ENCODE measurements at places on chromosomes 7 and 10.

- no peak for DNase-seq
Measured at GRCh38 chr10:10794046-10794445, 223.6 kb upstream of the CELF2 start.

DNA sequence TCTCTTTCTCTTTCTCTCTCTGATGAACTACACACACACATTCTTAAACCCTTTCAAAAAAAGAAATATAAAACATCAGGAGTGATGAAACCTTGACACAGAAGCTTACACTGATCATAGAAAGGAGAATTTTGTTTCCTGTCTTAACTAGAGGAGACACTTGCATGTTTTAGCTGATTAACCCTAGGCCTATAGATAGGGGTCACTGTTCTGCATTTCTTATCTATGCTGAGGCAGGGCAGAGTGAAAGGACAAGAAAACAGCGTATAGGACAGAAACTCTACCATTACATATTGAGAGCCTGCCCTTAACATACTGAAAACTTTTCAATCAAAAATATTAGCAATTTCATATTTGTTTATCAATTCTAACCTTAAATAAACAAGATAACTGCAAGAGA is 680.6 kb upstream of the MBL2 start:
- no peak for DNase-seq

DNA sequence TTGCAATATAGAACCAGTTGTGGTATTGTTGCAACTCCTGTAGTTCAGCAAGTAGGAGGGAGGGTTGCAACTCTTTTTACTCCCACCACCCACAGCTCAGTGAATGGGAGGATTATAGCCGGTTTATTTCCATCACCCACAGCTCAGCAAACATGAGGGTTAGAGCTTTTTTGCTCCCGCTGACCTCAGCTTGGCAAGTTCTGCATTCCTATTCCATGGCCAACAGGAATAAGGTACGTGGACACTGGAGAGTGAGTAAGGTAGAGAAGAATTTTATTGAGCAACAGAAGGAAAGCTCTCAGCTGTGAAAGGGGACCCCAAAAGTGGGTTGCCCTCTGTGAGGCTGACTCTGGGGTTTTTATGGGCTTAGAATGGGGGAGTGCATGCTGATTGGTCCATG is 167.1 kb upstream of the SMIM30 start:
- no peak for DNase-seq

GRCh38 chr10:132324186-132324585 is 7.8 kb upstream of the LRRC27 start:
- no peak for DNase-seq

DNA sequence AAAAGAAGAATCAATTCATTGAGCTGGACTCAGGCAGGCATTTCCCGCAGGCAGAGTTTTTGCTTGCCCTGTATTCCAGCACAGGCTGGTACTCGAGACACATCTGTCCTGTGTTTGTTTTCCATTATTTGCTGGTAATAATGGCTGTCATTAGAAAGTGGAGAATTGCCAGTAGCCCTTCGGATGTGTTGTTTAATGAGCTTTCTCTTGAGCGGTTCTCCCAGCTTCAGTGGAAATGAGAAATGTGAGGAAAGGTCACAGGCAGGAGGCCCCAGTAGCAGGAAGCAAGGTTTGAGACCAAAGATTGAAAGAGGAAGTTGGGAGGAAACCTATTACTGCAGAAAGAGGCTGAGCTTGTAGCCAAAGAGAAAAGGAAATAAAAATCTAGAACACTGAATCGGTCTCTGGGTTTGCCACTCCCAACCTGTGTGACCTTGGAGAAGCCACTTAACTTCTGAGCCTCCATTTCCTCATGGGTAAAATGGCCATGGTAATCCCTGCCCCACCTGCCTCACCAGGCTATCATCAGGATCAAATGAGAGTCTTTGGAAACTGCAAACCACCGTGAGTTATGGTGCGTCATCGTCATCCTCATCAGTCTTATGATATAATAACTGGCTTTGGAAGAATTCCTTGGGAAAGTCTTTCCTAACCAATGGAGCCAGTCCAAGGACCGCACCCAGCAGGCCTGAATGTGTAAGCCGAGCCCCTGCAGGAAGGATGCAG is 67.7 kb downstream of the TACR2 start:
- no peak for DNase-seq

DNA sequence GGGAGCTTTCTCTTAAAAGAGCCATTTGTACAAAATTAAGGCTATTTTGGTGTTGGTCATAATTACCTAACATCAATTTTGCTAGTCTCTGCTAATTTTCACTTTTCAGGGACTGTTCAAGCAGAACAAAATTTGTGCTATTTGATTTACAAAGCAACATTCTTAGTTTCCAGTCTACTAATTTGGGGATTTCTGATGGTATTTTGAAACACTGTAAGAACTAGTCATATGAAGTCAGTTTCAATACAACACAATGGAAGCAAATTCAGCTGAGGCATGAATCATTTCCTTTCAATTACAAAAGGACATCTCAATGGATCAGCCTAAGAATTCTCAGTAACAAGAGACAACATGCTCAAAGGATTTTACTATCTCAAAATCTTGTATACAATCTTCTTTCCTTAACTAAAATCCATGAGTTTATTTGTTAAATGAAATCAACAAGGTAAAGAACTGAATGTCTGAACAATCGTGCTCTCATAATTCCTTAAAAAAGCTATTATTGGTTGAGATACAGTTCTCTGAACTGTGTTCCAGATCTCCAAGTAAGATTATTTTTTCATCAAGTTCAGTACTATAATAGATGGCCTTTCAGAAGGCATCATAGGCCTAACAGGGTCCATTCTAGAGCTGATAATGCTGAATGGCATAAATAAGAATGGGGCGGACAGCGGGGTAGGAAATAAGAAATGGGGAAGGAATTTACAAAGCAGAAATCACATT is 144.6 kb downstream of the NRCAM start:
- no peak for DNase-seq

- no peak for DNase-seq
Measured at GRCh38 chr10:102927311-102928010, 9.4 kb downstream of the CNNM2 start.

DNA sequence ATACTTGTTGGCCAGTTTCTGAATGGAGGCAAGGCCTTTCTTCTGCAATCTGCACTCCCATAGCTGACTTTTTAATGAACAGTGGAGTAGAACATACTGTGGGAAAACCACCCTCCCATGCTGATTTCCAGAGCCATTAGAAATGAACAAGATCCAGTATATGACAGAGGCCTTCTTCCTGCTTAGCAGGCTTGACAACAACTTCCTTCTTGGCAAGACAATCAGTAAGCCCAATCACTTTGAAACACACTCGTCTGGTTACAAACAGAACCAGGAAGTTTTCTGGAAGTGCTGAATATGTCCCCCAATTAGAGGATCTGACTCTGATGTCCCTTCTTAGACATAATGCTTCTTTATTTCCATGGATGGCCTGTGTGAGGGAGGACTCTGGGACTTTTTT is 103.4 kb downstream of the SAMD9 start:
- DNase-seq: no peak

DNA sequence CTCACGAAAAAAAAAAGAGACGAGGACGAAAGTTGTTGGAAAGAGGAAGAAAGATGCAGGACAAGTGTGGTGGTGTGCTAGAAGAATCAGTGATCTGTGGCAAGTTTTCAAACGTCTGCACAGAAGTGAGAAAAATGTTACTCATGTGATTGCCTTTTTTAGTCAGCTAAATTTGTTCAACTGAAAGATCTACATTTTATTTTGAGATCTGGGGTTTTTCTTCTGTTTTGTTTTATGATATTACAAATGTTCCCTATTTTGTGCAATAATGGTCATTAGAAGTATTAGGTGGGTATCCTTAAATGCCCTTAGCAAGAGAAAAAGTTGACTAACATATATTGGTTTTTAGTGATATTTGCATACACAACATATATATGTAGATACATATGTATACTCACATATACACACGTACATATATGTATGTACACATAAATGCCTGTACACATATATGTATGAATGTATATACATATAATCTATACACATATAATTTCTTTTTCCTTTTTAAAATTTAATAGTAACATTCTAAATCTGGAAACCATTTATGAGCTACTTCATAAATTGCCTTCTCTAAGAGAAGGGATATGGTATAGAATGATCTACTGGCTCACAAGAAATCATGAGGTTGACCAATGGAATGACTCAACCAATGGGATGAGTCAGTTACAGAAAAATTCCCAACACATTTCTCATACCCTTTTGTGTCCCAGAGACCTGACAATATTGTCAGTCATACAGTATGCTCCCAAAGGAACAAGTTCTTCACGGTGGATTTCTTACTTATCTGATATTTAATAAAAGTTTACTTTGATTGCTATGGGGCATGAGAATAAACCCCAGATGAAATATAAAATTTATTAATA is 38.4 kb downstream of the SLC39A12 start:
- DNase-seq: no peak

GRCh38 chr10:35874311-35875015 is 232.4 kb upstream of the FZD8 start:
- DNase-seq: no peak

- no peak for DNase-seq
Measured at GRCh38 chr7:133070562-133070961, 11.3 kb downstream of the CHCHD3 start.

DNA sequence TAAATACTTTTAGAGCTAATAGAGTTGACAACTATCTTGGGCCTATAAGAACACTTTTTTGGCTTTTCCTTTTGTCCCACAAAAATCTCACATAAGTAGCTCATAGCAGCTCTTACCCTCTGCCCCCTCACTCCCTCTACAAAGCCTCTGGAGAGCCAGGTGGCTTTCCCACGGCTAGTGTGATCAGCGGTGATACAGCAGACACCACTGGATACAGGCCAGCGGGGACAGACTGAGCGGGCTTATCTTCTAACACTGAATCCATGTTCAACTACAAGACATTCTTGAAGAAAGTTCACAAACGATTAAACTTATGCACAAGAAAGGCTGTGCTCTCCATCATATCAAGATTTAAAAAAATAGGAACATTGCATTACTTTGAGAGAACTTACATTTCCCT is 377.2 kb downstream of the PARD3 start:
- no peak for DNase-seq

DNA sequence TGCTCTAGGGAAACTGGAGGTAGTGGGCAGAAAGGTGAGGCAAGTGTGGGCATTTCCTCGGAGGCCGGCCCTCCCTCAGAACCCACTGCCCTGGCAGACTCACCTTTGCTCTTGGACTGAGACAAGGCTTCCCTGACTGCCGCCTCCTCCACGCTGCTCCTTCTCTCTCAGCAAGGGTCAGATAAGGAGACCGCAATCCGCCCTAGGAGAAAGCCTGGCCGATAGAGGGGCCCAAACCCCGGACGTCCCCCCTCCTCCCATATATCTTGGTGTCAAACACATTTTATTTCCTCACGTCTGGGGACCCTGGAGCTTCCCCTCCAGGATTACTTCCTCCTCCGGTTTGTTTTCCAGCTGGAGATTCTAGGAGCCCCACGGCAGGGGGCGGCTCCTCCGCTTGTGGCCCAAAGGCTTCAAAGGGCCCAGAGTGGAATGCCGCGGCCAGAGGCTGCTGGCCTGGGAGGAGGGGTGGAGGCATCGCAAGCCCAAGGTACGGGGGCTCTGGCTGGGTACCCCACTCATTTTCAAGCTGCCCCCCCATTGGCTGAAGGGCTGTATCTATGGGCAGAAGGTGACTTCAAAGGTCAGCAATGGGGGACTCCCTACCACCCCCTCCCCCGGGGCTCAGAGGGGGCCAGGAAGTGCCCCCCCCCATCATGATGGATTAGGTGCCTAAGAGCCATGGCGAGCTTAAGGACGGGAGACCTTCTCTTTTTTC is 31.7 kb upstream of the LBX1 start:
- DNase-seq: no peak

DNA sequence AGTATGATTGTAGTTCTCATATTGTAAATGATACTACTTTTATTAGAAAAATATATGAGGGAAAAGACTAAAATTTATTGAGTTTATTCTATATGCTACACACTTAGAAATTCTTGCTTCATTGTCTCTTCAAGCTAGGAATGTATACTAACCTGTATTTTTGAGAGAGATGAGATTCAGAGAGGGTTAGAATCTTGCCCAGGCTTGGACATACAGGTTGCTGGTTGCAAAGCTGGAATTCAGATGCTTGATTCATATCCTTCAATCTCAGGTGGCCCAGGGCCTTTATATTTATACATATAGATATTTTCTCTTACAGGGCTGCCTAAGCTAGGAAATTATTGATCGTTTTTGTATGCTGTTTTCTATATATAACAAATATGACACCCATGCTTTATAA is 324.2 kb downstream of the CDK14 start:
- no peak for DNase-seq

GRCh38 chr7:28584235-28584634 is 171.9 kb downstream of the CREB5 start:
- DNase-seq: no peak

DNA sequence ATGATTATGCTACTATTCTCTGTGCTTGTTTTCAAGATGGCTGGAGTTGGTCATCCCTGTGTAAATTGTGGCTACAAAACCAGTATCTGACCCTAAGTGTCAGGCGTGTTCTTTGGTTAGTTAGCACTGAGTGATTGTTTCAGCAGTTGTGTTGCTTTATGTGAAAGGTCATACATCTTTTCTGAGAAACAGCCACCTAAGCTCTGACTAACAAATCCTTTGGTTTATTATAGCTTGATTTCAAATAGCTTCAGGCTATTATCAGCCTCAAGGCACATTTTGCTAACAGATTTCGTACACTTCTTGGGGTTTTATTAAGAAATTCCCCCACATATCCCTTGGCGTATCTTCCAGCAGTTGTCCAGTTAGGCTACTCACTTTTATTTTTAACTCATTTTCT is 4.8 kb upstream of the ADRB1 start:
- DNase-seq: no peak

DNA sequence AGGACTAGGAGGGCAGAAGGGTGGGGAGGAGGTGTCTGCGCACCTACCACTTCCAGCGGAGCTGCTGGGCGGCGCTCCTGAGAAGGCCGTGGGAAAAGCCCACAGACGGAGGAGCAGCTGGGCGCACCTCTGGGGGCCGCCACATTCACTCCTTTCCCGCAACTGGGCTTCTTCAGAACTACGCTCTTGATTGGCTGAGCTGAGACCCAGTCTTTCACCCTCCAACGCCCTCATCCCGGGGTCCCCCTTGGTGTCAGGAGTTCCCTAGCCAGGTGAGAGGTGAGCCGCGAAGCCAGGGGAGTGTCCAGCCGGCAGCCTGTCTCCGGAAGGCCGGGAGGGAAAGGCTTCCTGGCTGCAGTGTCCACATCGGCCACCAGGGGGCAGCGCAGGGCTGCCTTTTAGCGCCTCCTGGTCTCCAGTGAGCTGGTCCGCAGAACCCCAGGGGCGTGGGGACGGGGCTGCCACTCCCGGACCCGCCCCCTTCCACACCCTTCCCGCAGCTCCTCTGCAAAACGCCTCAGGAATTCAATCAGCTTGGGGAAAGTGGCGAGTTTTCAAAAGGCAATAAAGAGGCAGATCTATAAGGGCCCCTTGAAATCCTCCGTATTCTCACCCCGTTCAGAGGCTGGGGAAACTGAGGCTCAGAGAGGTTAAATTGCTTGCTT is 98.8 kb downstream of the CHST15 start:
- peak; percentile 76 for DNase-seq

DNA sequence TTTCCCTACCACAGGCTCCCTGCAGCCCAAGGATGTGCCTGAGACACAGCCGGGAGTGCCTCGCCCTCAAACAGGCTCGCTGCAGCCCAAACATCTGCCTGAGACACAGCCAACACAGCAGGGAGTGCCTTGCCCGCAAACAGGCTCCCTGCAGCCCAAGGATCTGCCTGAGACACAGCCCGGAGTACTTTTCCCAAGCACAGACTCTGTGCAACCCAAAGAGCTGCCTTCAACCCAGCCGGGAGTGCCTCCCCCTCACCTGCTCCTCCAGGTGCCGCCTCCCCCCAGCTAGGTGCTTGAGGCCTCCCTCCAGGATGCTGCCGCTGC is 42.9 kb downstream of the ANTXRL start:
- no peak for DNase-seq

Measured in stimulated activated CD4-positive, alpha-beta T cell treated with anti-CD3 and anti-CD28 coated beads, Interleukin-1b, Interleukin-23, amount 100 ng/mL, for 4 hours (primary cell).